ENCODE measurements at places on chromosomes 2 and 18.

- no peak for DNase-seq
These were observed 215.8 kb upstream of the DTNA start for GRCh38 chr18:34494359-34494696.

GRCh38 chr2:213125646-213126347 lies 25.6 kb downstream of the IKZF2 start:
- DNase-seq = no peak

- DNase-seq = no peak
These were observed 63.4 kb downstream of the NYAP2 start for GRCh38 chr2:225462945-225463344.

- no peak for DNase-seq
These were observed 2.8 kb downstream of the IRS1 start for GRCh38 chr2:226796840-226797288.

- DNase-seq = no peak
These were observed 514.7 kb upstream of the CDH7 start for GRCh38 chr18:65235966-65236624.

DNA sequence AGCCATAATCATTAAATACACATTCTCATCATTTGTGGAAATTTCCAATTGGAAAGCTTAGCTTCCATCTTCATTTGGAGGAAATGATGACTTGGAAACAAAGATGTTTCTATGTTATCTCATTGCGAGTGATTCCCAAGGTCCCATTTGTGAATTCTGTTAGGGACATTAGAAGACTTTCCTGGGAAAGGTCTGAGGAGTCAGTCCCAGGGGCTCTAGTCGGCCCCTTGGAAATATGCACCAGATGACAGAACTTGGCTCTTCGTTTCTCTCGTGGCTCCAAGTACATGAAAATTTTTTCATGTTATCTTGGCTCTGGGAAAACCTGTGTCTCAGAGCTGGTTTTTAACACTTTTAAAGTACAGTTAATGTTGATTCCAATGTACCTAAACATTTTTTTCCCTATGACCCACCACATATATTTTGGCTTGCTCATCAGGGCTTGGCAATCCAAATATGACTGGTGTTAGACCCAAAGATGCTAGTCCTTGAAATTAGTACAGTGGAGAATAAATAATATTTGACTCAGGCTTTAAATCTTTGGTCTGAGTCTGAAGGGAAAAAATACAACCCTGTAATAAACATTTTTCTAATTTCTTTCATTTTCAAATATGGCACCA lies 15.4 kb upstream of the CAVIN2 start:
- DNase-seq = no peak

DNA sequence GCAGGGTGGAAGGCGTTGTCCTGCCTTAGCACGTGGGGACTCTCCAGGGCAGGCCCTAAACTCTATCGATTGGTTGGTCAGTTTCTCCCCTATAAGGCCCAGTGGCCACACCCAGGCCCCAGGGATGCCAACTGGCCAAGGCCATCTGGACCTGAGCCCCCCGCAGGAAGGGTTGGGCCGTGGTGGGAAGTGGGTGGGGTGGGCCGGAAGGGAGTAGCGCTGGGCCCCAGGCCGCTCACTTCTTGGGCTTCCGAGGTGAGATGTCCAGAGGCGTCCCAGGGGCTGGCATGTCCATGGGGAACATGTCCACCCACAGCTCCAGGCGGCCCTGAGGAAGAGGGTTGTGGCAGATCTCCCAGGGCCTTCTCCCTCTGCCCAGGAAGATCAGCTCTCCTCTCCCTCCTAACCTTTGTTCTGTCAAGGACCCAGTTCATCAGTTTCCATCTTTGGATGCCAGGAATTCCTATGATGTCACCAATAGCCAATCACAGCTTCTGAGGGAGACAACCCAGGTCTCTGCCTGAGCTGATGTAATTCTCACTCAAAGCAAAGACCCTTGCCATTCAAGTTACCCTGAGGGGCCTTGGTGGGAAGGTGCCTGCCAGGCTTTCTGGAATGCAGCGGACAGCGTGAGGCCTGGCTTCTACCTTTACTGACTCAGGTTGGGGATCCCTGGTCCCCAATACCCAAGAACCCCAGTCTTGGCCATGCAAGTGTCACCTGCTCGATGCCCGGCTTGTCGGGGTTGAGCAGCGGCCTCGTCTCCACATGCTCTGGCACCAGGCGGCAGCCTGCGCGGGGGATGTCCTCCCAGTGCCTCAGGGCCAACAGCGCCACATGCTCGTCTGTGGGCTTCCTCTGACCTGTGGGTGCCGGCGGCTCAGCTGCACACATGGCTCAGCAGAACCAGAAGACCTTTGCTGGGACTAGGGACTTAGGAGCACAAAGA lies 14.4 kb downstream of the OTOF start:
- DNase-seq = peak; percentile 57

- no peak for DNase-seq
These were observed 11.0 kb downstream of the TTN start for GRCh38 chr2:178796079-178796677.

GRCh38 chr2:121356058-121356640 lies 71.1 kb upstream of the TFCP2L1 start:
- DNase-seq = peak; percentile 46

GRCh38 chr2:144481666-144482065 lies 38.3 kb downstream of the ZEB2 start:
- DNase-seq = no peak

DNA sequence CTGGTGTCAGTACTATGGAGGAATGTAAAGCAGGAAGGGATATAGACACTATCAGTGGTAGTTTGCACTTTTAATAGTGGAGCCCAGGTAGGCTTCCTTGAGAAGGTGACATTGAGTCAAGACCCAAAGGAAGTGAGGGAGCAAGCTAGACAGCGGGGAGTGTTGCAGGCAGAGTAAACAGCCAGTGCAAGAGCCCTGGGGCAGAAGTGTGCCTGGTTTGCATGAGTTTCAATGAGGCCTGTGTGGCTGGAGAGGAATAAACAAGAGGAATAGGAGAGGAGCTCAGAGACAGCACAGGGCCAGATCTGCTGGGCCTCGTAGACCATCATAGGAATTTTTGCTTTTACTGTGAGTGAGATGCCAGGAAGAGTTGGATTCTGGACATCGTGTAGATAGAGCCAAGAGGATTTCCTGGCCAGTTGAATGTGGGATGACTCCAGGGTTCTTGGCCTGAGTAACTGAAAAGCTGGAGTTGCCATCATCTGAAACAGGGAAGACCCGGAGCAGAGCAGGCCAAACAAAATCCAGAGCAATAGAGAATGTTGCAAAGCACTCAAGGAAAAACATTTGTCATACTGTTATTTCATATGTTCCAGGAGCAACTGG lies 102.5 kb downstream of the SP3 start:
- no peak for DNase-seq

- no peak for DNase-seq
These were observed 67.6 kb upstream of the OTOS start for GRCh38 chr2:240208096-240208495.

DNA sequence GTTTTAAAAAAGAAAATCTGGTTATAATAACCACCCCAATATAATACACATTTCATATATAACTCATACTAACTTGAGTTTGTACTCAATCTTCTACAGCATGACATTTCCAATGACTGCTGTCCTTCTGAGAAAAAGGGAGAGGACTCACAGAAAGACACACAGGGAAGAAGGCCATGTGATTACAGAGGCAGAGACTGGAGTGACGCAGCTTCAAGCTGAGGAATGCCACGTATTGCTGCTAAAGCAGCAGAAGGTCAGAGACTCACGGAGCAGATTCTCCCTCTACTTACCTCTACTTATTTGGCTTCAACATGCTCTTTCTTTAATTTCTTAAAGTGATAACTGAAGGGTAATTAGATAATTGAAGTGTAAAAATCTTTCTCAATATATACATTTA lies 753.5 kb upstream of the PKDCC start:
- no peak for DNase-seq

DNA sequence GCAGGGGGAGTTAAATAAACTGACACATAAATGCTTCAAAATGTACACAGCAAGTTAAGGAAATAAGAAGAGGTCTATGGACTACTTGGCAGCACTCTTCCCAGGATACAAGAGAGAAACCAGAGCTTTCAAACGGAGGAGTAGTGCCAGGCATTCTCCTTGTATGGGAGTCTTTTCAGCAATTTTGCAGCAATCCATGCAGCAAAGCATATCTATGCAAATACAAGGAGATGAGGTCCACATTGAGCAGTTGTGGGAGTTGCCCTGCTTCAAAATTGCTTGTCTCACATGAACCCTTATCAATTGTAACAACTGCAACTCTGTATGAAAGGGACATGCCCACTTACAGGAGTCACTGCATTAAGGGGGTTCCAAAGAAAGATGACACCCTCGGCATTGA lies 37.8 kb downstream of the SCN9A start:
- no peak for DNase-seq

- DNase-seq = no peak
These were observed 242.3 kb downstream of the SETBP1 start for GRCh38 chr18:44922968-44923367.

DNA sequence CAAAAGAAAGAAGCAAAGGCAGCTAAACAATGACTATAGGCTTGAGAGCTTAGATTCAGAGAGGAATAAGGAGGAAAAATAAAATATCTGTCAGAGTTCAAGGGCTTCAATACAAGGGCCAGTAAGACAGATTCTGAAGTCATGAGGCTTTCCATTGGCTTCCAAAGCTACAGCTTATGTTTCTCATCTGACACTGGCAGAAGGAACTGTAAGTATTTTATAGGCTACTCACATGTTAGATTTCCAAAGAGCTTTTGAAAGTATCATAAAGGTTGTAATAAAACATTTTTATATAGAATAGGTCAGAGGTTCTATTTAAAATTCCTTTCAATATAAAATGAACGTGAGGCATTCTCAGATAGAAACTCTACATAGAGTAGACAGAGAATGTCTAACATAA lies 746.6 kb upstream of the NXPH2 start:
- no peak for DNase-seq

DNA sequence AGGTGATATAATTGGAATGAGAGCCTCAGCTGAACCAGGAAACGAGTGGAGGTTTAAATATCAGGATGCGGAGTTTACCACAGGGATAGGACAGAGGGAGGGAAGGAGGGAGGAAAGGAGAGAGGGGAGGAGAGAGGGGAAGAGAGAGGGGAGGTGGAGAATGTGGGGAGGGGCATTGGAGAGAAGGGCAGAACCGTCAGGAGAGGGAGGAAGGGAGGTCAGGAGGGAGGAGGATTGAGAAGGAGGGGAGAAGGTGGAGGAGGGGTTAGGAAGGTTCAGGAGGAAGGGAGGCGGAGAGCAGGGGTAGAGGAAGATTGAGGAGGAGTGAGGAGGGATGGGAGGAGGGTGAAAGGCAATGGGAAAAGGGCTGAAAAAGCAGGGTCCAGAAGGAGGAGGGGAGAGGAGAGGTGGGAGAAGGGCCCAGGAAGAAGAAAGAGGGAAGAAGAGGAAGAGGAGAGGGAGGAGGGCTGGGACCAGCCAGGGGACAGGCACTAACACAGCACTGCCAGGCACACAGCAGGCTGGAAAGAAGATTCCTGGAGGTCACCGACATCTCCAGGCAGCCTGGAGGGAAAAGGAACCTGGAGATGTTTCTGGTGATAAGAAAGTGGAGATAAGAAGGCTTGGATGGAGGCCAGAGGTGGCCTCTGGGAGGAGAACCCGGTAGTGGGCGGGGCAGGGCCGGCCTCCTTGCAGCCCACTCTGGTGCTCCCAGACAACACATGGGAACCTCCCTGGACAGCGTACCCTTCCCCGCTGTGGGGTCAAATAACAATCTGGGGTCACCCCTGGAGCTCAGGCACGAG lies 176.7 kb upstream of the SMAD2 start:
- no peak for DNase-seq

Data from H1 (cell line).